ENCODE measurements at places on chromosomes 4 and X.

DNA sequence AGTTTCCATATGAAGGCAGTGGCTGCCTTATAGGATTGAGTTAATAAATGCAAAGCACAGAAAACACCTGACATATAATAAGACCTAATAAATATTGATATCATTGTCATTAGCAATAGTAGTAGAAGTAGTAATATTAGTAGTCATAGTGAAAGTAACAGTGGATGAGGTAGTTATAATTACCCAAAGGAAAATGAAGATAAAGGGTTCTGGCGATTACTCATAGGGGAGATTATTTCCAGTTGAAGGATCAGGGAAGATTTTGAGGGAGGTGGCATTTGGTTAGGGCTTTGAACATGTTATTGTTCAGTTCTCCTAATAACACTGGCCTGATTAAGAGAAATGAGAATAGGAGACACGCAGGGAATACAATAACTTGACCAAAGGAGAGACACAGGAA, 131.9 kb upstream of the GPRIN3 start:
- no peak for DNase-seq

- peak; percentile 87 for DNase-seq
Observed at GRCh38 chr4:83219344-83220331, 65.0 kb downstream of the COQ2 start.

GRCh38 chr4:153084980-153085630, 119.1 kb upstream of the TRIM2 start:
- DNase-seq: peak; percentile 83

DNA sequence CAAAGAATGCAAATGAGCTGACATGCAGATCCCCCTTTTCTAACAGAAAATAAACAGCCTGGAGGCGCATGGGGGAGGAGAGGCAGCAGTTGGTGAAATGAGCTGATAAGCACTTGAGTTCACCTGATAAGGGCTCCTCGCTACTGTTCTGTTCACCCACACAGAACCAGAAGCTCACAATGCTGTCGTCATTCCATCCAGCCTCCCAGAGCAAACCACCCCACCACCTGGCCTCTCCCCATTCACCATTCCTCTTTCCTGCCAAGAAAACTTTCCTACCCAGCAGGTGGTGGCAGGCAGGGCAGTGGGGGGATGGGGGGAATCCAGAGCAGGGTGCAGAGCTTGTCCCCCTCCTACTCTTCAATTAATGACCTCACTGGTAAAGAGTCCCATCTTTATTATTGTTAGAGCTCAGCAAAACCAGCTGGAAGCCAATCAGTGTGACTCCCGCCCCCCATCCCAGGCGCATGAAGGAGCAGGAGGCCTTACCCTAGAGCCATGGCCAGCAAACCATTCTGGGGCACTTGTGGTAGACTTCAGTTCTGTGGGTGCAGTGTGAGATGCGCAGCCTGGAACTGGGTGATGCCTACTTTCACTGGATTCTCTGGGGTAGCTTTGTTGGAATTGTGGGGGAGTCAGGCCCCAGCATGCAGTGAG, 350.3 kb downstream of the ZIC3 start:
- DNase-seq: no peak

DNA sequence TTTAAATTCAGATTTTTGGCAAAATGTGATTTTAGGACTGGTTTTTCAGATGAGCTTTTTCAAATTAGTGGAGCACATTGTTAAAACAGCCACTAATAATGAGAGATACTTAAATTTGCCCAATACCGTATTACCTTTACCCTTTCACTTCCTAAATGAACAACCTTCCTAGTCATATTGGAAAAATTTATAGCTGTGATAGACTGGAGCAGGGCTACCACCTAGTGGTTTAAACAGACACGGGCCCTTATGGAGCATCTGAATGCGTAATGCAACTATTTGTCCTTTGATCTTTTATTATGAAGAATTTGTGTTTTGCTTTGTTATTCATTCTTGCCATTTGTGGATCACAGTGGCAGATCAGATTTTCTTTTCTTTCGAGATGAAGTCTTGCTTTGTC, 72.7 kb downstream of the KDM6A start:
- DNase-seq: no peak

GRCh38 chr4:109554971-109555370, 5.1 kb upstream of the MCUB start:
- no peak for DNase-seq

DNA sequence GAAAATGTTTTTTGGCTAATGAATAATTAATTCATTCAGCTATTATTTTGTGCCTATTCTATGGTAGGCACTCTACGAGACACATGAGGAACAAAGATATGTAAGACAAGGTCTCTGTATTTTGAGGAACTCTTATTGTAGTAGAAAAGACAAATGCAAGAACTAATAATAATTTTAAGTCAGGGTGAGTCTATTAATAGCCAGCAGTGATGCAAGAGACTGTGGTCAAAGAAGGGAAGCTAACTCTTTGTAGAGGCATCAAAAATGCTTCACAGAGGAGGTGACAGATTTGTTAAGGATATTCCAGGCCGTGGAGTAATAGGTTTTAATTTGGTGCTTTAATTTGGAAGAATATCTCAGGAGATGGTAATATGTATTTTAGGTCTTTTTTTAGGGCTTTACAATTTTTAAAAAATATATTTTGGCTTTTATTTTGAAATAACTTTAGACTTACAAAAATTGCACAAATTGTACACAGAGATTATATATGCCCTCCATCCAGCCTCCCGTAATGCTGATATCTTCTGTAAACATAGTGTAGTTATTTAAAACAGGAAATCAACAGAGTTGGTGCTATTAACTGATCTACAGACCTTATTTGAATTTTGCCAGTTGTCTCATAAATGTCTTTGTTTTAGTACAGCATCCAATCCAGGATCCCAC, 48.1 kb downstream of the DCLK2 start:
- no peak for DNase-seq

- no peak for DNase-seq
Observed at GRCh38 chr4:148170408-148171365, 271.5 kb downstream of the NR3C2 start.

- DNase-seq: no peak
Observed at GRCh38 chr4:103664436-103665075, 55.2 kb downstream of the TACR3 start.

- DNase-seq: no peak
Observed at GRCh38 chr4:41009411-41009810, 204.9 kb downstream of the APBB2 start.

DNA sequence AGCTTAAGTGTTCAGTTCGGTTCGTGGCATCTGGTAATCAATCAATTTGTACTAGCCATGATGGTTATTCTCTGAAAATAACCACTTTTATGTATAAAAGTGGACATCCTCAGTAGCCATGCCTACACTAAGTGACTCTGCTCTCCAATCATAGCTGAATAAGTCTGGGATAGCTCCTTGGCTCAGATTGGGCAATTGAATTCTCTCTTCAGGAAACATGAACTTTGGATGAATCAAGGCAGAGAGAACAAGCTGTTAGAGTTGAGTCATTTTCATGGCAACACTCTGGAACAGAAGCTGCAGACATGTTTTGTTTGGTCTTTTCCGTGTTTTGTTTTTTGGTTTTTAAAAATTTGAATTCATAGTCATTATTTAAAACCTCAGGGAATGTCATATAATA, 66.8 kb upstream of the TMEM164 start:
- DNase-seq: no peak

DNA sequence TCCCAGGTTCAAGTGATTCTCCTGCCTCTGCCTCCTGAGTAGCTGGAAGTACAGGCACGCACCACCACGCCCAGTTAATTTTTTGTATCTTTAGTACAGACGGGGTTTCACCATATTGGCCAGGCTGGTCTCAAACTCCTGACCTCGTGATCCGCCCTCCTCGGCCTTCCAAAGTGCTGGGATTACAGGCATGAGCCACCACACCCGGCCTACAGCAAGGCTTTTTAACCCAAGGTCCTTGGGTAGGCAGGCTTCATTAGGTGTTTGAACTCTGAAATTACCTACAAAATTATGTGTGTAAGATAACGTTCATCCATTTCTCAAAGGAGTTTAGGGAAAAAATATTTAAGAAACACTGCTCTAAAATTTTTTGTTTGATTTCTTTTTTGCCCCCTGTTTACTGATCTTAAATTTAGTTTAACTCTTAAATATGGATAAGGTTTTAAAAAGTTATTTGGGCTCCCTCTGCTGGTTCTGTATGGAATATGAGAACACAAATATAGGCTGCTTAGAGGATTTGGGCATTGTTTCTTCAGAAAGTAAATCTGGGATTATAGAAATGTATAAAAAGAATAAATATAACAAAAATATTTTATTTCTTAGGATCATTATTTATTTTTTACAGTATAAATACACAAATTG, 92.8 kb downstream of the CBR4 start:
- DNase-seq: no peak

DNA sequence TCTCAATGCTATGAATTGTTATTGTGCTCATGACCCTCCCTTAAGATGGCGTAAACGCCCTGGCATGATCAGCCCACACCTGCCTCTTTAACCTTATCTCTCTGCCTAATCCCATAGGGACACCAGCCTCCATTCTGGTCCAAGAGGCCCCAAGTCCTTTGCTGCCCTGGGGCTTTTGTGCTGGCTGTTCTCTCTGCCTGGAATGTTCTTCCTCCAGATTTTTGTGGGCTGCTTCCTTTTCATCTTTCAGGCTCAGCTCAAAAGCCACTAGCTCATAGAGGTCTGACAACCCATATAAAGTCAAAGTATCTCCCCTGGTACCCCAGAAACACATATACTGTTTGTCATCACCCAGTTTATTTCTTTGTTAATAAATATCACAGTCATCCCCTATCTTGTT, 42.4 kb downstream of the APLN start:
- no peak for DNase-seq

DNA sequence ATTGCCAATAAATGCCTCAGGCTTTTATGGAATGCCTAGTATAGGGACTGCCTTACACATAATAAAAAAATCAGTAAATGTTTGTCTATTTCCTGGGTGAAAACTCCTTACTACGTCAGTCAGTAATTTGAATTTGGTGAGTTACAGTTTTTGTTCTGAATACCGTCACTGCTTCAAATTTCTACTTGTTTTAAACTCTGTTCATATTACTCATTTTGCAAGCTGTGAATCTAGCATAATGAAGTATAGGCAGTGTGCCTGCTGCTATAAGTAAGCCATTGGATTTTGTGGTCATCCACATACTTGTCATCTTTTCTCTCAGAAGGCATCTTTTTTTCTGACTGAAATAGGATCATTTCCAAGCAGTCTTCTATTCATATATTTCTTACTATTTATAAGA, 43.1 kb downstream of the SYNPO2 start:
- DNase-seq: no peak

DNA sequence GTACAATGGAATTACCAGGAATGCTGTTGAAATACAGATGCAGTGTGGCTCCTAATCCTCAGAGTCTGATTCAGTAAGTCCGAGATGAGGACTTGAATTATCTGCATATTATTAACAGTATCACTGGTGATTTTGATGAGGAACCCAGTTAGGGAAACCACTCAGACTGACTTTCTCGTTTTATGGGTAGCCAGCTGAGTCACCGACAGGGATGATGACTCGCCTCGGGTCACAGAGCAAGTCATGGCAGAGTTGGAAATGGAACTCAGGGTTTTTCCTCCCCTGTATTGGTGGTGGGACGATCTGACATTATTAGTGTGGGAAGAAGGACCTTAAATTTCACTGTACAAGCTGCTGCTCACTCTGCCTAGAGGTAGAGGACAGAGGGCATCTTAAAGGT, 51.3 kb downstream of the RTL9 start:
- DNase-seq: no peak

DNA sequence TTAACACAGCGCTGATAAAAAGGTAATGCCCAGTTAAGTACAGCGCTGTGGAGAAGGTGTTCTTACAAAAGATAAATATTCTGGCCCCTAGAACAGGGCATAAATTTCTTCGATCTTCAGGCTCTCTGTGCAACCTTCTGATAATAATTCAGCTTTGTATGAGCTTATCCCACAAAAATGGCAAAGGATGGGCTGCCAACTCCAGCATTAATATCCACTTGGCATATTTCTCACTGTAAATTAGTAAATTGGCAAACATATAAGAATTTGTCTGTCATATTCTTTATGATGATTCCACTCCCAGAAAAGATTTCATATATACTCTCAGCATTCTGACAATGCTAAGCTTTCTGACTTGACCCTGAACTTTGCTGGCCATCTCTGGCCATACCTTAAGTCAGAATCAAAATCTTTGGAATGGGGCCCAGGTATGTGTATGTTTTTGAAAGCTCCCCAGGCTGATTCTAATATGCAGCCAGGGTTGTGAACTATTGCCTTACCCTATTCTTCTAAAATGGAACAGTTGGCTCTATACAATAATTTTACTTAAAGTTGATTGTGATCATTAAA, 134.8 kb downstream of the FRYL start:
- DNase-seq: no peak

GRCh38 chr4:120855307-120856001, 67.1 kb downstream of the PRDM5 start:
- DNase-seq: no peak

- no peak for DNase-seq
Observed at GRCh38 chrX:13418126-13419097, 98.6 kb upstream of the ATXN3L start.

DNA sequence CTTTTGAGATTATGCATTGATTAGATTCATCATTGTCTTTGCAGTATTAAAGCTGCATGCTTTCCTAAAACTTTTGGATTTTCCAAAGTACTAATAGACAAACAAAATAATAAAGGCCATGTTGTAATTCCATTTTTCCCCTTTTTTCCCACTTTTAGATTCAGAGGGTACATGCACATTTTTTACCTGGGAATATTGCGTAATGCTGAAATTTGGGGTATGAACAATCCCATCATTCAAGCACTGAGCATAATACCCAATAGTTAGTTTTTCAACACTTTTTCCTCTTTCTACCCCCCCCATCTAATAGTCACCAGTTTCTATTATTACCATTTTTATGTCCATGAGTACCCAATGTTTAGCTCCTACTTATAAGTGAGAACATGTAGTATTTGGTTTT, 1863.6 kb downstream of the STIM2 start:
- DNase-seq: no peak

DNA sequence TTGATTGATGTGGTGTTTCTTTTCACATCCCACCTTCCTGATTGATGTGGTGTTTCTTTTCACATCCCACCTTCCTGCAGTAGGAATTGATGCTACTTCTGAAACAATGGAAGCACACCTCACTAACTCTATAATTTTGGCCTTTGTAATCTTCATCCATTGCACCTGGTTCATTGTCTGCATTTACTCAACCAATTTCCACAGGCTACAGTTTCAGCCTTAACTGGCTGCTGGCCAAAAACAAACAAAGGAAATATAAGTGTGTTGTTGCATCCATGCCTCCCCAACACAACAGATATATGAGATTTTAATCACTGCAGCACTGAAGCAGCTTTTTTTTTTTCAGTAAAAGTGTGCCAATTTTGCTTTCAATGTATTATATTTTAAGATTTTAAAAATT, 867.6 kb upstream of the PCDH7 start:
- DNase-seq: no peak

- no peak for DNase-seq
Observed at GRCh38 chr4:26015133-26015651, 101.2 kb downstream of the SMIM20 start.
